CD4-positive, alpha-beta T cell treated with Interleukin-15 for 4 hours (primary cell): ENCODE measurements at places on chromosomes 4 and X.
A peak's percentile ranks its signal among the peaks of the same experiment; 100 is the strongest.

GRCh38 chr4:139849219-139849618 lies 183.6 kb downstream of the MGST2 start:
- no peak for DNase-seq

- DNase-seq: no peak
Measured at GRCh38 chrX:37075892-37076595, 67.9 kb downstream of the FAM47C start.

- no peak for DNase-seq
Measured at GRCh38 chr4:156948133-156948532, 23.5 kb downstream of the PDGFC start.

DNA sequence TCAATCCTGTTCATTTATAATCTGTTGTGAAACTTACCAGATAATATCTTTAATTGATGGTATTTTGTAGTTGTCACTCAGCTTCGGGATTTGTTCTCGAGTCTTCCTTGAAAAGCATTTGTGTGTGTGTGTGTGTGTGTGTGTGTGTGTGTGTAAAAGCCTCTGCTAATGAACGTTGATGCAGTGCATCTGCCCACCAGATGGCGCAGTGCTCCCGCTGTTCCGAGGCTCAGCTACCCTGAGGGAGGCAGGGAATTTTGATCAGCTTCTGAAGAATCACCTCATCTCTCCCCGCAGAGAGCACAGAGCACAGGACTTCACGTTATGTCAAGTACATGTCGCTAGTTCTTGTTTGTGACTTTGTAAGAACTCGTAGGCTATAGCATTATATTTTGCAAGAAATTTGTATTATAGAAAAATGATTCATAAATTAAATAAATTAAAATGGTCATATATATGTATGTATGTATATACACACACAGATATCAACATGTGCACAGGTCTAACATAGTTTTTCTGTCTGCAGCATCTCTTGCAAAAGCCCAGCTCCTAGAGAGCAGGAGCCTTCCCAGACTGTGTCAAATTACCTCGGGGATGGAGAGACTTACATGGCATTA lies 316.7 kb upstream of the IGFBP7 start:
- no peak for DNase-seq

GRCh38 chrX:16002185-16002584 lies 121.2 kb upstream of the GRPR start:
- no peak for DNase-seq

DNA sequence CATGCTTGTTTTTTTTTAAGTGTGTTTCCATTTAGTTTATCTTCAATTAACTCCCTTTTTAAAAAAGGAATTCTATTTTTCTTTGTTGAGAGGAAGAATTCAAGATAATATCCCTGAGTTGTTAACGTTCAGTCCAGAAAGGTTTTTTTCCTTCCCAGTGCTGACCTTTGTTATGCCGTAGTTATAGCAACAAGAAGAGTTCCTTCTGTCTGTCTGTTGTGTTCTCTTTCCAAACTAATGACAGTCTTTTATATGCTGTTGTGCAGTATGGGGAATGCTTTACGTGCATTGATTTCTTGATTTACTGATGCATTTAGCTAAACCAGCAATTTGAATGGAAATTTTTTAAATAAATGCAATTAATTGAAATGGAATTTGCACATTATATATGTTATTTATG lies 6.6 kb upstream of the CXXC4 start:
- no peak for DNase-seq

DNA sequence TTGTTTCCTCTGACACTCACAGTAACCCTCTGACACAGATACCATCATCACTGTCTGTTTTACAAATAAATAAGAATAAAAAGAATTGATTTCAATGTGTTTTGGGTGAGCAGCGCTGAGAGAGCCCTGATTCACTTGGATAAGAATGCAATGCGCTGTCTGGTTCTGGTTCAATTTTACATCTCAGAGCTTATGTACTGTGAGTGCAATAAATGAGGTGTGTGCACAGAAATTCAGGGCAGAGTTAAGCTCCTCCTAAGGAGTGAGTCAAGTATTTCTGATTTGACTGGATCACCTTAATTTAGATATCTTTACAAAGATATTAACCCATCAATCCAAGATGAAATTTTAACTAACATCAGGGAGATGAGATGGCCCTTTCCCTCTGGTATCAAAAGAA lies 11.2 kb downstream of the FAM9C start:
- no peak for DNase-seq

DNA sequence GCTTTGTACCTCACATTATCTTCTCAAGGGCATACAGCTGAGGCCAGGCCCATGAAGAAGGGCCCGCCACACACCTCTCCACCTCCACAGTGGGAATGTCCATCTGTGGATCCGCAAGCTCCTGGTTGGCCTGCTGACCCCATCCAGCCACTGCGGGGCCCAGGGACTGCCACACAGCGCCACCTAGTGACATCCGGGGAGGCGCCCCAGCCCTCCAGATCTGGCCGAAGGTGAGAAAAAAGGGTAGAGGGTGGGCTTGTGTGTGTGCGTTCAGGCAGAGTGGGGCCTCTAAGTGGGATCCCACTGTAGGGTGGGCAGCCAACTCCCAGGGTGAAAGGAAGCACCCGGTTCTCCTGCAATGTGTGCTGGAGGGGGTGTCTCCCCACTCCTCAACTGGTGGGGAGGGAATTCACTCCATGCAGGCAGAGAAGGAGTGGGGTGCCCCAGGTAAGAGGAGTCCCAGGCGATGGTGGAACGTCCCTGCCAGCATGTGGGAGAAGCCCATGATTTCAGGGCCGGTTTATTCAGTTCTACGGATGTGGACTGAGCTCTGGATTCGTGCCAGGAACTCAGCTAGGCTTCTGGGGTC lies 117.3 kb downstream of the ENPP6 start:
- no peak for DNase-seq

- no peak for DNase-seq
Measured at GRCh38 chrX:16376056-16376455, 208.8 kb downstream of the MAGEB17 start.

DNA sequence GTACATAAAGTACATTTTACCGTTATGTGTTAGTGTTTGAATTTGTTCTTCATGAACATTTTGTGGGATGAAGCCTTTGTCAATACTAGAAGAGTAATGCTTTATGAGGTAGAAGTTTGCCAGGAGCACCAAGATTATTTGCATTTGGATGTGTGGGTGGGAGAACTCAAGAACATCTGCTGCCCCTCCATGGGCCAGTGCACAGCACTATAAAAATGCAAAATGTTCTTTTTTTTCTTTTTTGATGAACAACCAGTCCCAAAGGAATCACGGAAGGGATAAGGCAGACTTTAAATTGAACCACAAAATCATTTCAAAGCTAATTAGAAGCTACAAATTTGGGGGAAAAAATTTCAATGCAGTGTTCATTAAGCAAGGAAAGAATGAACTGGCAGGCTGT lies 300.3 kb upstream of the NWD2 start:
- DNase-seq: no peak

- peak; percentile 36 for DNase-seq
Measured at GRCh38 chrX:39309018-39309635, 507.9 kb downstream of the MID1IP1 start.

DNA sequence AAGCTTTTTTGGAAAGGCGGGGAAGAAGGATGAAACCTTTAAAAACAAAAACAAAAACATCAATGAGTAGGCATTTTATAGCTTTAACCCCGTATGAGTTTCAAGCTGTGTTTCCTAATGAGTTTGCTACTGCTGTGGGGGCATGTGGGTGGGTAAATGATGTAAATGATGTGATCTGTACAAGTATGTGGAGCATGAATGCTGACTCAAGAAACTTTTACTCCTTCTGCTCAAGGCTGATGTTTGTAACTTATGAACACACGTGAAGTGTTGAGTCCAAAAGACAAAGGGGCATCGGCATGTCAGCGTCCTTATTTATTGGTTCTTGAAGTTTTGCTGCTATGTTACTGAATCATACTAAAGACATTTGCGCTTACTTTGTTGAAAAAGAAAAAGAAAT lies 76.9 kb downstream of the CLCN4 start:
- no peak for DNase-seq

GRCh38 chr4:17336986-17337385 lies 174.9 kb downstream of the QDPR start:
- no peak for DNase-seq
